ENCODE measurements at places on chromosomes 1 and 21. TPM values are rescaled to one million over a fixed set of nuclear protein-coding genes. Genes with fewer than 3 reads are reported as not detected.

Gene PLD5
- total RNA-seq: 0.04 TPM

Gene S100A9
- total RNA-seq: 69.6 TPM

Gene AJAP1
- 0.18 TPM for total RNA-seq

DNA sequence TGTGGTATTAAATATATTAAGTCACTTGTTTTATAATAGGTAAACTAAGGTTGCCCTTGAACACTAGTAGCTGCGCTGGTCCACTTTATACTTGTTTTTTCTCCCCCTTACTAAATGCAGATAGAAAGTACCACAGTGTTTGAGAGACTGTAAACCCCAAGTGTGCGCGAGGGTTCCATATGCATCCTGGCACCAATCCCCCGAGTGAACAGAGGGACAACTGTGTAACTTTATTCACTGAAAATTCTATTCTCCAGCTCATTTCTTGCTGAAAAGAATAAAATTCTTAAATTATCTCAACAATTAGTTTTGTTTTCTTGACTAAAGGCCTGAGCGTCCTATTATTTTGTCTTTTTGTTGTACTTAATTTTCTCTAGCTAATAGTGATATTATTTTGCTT is 1.9 kb downstream of the RSRP1 start:
- DNase-seq: no peak

DNA sequence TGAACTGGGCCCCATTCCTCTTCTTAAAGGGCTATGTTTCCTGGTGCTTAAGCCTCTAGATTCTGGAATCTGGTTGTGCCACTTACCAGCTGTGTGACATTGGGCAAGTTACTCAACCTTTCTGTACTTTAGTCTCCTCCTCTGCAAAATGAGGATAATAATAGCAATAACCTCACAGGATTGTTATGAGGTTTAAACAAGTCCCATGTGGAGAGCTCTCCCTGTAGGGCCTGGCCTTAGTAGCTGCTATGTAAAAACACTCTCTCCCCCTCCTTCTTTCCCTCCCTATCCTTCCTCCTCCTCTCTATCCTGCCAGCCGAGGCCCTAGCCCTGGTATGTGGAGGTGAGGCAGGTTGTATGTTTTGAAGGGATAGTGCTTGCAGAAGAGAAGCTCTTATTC is 8.2 kb upstream of the PEAR1 start:
- no peak for DNase-seq

- DNase-seq: no peak
Observed at GRCh38 chr1:29387210-29387609, 150.9 kb downstream of the PTPRU start.

- DNase-seq: no peak
Observed at GRCh38 chr1:173300061-173301044, 93.2 kb upstream of the TNFSF4 start.

GRCh38 chr1:59138402-59138801 is 158.5 kb upstream of the FGGY start:
- DNase-seq: no peak

GRCh38 chr1:201955729-201956143 is 433 bp downstream of the TIMM17A start:
- no peak for DNase-seq

DNA sequence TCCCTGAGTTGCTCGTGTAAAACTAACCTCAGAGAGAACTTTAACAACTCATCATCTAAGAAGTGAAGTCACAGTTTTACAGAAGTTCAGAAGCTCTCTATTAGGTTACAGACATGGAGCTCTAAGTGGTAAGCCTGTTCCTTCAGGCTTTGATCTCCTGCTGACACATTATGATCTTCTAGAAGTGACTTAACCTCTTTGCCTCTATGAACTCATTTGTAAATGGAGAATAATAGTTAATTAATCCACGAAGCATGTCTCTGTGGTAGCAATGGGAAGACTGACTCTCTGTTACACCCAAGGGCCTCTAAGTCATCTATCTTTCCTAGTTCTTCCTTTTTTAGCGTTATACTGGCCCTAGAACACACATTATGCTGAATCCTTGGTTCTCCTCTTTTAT is 157.9 kb upstream of the NRIP1 start:
- no peak for DNase-seq

GRCh38 chr1:91804546-91805023 is 81.4 kb downstream of the TGFBR3 start:
- DNase-seq: no peak

GRCh38 chr1:35795295-35795694 is 12.5 kb upstream of the AGO4 start:
- no peak for DNase-seq

- no peak for DNase-seq
Observed at GRCh38 chr1:197224160-197224559, 43.9 kb upstream of the CRB1 start.

DNA sequence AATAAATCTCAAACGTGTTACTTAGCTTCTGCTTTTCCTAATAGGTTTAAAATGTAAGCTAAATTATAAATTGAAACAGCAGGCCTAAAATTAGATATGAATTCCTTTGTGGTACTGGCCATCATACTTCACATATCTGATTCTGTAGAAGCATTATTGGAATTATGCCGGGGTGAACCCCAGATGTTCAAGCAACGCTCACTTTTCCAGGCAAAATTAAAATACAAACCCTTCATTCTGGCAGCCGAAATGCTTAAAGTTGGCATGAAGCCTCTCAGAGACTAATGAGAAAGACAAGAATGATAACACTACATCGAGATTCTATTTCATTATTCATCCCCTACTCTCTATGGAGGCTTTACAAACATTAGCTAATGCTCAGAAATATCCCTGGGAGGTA is 1352.7 kb upstream of the ADGRL2 start:
- no peak for DNase-seq

Data from gastrocnemius medialis (tissue), 4 donors.